ENCODE measurements at places on chromosomes 12 and 14.

- DNase-seq, result peak; percentile 90
Measured at GRCh38 chr12:49388682-49389386, 21.6 kb downstream of the SPATS2 start.

- DNase-seq, result no peak
Measured at GRCh38 chr14:53412819-53413675, 259.9 kb upstream of the DDHD1 start.

DNA sequence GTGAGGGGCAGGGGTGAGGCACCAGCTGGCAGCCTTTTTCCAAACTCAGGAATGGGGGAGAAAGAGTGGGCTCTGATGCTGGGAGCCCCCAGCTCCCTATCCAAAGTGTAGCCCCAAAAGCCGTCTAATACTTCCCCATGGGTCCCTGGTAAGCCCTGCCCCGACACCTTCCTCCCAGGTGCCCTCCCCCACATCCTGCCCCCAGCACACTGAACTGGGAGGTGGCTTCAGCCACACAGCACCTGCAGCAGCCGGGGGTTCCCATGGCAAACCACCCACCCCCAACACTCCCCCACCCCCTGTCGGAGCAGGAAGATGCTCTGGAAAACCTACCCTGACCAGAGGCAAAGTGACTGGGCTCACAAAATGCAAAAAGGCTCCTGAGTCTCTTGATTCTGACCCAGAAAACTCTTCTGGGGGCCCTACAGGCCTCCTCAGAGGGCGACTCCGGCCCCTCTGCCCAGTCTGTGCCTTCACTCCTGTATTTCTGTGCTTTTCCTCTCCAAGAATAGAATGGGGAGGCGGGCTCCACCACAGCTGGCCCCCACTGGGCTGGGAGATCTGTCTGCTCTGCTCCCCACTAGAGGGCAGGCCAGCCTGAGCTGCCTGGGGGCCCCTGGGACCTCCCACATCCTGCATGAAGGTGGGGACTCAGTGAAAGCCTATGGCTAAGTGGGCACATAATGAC is 81.6 kb downstream of the ITPK1 start:
- no peak for DNase-seq

DNA sequence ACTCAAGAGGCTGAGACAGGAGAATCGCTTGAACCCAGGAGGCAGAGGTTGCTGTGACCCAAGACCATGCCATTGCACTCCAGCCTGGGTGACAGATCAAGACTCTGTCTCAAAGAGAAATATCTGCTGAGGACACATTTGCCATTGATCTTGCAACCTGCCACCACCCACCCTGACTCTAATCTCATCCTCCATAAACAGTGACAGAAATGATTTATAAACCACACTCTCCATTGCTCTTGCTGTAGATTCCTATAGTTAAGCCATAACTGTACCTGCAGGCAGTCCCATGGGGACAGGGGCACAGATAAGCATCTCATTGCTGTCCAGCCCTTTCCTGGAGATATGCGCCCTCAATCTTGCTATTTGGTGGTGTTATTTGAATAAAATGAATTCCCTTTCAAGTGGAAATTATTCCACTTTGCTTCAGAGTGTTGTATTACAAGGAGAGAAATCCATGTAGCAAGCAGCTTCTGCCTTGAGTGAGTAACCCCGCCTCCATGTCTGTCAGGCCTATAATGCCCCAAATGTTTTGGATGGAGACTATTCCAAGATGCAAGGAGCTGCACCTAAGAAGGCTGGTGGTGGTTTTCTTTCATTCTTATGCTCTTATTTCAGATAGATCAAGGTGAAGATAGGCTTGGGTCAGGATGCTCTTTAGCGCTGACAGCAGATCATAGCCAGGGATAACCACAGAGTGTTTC is 3.0 kb upstream of the ZDHHC22 start:
- DNase-seq, result no peak

DNA sequence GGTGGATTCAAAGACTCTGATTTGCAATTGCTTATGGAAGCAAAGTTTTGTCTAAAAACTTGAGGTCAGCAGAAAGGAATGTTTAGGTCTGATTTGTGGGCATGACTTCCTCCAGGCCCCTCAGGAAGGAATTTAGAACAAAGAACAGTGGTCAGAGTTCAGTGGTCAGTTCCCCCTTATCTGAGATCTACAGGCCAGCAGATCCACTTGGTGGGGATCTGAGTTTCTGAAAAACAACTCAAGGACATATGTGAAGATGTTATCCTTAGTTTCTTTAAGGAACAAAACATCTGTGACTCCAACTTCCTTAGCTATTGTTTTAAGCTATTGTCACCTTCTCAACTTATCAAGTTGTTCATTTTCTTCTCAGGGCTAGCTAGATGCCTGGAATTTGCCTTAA is 28.0 kb upstream of the NAA30 start:
- DNase-seq, result no peak

DNA sequence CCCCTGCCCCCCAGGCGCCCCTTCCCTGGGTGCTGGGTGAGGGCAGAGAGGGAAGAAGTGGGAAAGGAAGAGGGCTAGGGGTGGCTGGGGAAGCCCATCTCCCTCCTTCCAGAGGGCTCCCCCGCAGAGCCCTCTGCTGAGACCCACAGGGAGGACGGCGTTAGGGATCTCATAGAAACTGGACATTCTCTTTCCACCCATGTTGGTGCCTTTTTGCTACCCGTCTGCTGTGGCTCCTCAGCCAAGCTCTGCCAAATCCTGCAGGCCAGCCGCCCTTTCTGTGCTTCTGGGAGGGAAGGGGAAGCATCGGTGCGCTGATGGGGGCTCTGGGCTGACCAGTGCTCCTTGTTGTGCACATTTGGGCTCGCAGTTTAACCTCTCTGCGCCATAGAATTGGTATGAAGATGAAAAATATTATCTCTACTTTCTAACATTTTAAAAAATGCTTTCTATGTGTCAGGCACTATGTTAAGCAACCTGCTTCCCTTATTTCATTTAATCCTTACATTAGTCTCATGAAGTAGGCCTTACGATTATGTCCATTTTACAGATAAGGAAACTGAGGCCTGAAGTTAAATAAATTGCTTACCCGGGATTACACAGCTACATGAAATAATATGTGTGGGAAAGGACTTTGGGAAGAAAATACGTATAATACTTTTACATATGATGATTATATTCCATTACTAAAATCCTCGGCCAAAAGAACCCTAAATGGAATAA is 981 bp downstream of the SLC48A1 start:
- no peak for DNase-seq

DNA sequence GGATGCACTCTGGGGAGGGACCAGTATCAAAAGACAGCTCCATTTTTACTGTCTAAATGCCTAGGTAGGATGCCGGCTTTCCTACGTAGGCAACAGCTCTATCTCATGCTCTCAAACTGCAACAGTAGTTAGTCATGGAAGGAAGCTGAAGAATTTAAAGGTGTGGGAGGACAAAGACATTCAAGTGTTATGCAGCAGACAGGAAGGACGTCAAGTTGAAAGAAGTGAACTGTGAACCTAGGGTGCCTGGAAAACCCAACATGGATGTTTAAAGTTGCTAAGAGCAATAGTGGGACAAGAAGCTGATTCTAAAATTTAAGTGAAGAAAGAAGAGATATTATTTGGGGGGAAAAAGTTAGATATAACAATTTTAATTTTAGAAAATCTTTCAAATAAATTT is 5.9 kb downstream of the SEC23A start:
- DNase-seq, result no peak

DNA sequence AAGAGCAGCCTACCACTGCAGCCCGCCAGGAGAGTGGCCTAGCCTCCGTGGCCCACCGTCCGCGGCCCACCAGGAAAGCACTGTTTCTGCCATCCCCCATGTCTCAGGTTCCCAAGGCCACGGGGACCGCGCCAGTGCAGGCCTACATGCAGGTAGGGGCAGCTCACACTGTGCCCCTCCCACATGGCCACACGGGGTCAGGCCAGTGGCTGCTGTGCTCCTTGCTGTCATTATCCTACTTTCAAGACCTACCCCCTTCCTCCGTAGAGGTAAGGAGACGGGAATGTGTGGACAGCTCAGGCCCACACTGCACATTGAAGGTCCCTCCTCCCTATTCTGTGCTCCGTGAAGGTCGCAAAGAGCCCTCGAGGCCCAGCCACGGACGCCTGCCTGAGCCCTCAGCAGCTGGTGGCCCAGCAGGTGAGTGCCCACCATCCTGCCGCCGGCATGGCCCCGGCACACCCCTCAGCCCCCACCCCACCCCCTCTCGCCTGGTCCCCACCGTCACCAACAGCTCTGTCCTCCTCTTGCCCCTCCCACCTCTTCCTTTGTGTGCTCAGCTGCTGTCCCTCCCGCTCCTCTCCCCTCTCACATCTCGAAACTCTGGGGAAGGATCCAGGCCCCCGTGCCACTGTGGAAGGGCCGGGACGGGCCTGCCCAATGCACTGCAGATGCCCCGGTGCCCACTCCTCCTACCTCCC is 10.0 kb downstream of the DDX51 start:
- DNase-seq, result peak; percentile 51

- no peak for DNase-seq
Measured at GRCh38 chr12:91743704-91744321, 401.8 kb downstream of the BTG1 start.

DNA sequence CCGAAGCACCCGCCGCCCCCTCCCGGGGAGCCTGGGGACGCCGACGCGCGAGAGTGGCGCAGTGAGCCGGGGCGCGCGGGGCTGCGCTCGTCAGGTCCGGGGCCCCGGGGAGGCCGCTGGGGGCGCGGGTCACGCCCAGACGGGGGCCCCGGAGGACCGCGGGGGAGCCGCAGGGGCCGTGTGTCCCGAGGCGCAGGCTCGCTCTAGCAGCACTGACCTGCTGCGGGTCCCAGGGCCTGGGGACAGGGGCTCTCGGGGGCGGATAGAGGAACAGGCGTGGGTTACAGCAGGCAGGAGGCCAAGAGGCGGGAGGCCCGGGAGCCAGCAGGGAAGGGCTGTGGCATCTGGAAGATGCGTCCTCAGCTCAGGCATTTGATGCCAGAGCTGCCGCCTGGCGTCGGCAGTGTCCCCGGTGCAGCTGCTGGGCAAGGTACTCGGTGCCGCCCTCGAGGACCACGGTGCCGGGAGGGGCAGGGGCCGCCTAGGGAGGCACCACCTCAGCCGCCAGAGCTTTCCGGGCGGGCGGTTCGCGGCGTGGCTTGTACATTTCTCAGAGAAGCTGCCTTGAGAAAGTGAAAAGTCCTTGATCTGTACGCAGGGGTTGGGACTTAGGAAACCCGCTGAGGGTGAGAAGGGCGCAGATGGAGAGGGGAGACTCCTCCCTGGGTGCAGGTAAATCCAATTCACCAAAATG is 1.2 kb downstream of the WNT5B start:
- DNase-seq, result peak; percentile 73

GRCh38 chr12:93847517-93848474 is 170.6 kb downstream of the CRADD start:
- DNase-seq, result no peak

DNA sequence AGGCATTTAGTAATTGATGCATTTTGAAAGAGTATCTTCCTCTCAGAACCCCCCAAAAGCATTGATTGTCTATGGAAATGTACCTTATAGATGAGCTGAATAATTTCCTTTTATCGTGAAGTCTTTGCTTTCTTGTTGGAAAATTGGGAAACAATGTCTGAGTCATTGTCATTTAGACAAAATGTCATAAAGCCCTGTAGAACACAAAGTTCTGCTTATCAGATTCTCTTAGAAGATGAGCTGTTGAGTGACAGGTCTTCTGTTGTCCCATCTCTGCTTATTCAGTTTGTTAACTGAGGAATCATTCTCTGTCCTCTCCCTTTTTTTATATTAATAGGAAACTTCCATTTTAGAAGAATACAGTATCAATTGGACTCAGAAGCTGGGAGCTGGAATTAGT is 22.9 kb downstream of the MAPKAPK5 start:
- no peak for DNase-seq

GRCh38 chr12:102419094-102419764 is 61.1 kb downstream of the IGF1 start:
- no peak for DNase-seq

GRCh38 chr14:64918216-64918615 is 4.0 kb downstream of the CHURC1 start:
- no peak for DNase-seq

DNA sequence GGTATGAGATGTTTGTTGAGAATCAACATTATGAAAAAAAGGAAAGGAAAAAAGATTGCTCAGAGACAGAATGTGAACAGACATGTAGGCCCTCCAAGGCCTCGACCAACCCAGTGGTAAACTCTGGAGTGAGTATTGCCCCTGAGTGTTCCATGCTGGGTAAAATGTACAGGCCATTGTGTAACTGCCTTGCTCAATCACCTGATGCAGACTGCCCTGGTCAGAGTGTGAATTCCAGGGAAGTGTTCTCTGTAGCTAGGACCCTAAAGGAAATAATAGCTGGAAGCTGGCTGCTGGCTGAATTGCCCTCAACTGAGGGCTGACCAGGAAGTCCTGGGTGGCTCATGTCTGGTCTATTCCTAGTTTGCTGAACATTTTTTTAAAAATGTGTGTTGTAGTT is 1081.4 kb upstream of the LRFN5 start:
- DNase-seq, result no peak

GRCh38 chr12:13437541-13437940 is 241.0 kb downstream of the EMP1 start:
- DNase-seq, result no peak

GRCh38 chr14:79549515-79549914 is 661.8 kb downstream of the DIO2 start:
- DNase-seq, result no peak

- no peak for DNase-seq
Measured at GRCh38 chr12:15404485-15404884, 82.2 kb downstream of the PTPRO start.

DNA sequence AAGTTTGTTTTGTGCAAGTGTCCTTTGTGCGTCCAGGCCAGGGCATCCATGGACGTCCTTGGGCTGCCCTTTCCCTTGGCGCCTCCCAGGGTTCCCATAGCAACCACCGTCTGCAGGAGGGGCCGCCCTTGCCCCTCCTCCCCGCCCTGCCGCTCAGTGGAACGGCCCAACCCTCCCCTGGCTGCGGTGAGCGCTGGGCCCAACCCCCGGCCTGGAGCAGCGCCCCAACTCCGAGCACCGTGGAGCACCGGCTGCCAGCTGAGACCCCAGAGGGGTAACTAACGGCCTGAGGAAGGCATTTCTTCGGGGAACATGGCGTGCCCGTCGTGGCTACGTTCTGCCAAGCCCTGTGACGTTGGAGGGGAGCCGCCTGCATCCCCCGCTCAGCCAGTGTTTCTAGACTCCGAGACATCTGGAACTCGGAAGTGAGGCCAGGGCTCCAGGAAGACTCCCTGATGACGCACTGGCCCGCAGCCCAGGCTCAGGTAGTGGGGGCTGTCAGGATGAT is 5.3 kb upstream of the ACACB start:
- peak; percentile 93 for DNase-seq

GRCh38 chr14:48690349-48690748 is 895.8 kb downstream of the RPS29 start:
- no peak for DNase-seq

All from ecto neural progenitor cell (in vitro differentiated cells).